ENCODE measurements at places on chromosomes 1 and 21. TPM values are rescaled to one million over a fixed set of nuclear protein-coding genes. Genes with fewer than 3 reads are reported as not detected.

Gene F3
- not detected for total RNA-seq

Gene TRIM17
- total RNA-seq = 1.8 TPM

Gene KRTAP19-3
- not detected for total RNA-seq

Gene ACTL8
- not detected for total RNA-seq

Gene LHX8
- not detected for total RNA-seq

Gene GNG12
- not detected for total RNA-seq

Gene CHIA
- total RNA-seq = not detected

Gene CASQ2
- not detected for total RNA-seq

Gene FYB2
- not detected for total RNA-seq

Gene SLC1A7
- total RNA-seq = not detected

Gene CYP4A22
- total RNA-seq = not detected

Gene CNTN2
- total RNA-seq = not detected

Gene HAO2
- total RNA-seq = not detected

Gene CD34
- not detected for total RNA-seq

Gene TLCD4
- total RNA-seq = not detected

Gene GNG4
- 3.7 TPM for total RNA-seq

Gene KRTAP11-1
- total RNA-seq = not detected

Gene CAMK1G
- total RNA-seq = not detected

Gene SAMSN1
- 140 TPM for total RNA-seq

Gene C1QC
- not detected for total RNA-seq

Gene EIF2D
- 49.3 TPM for total RNA-seq

Gene INSRR
- 0.63 TPM for total RNA-seq

Gene KCNQ4
- total RNA-seq = 0.88 TPM

Gene TMCC2
- total RNA-seq = 8.4 TPM

Gene GCSAML
- not detected for total RNA-seq

Gene BRDT
- total RNA-seq = not detected

Gene IFI44L
- 135 TPM for total RNA-seq

Gene CASQ1
- not detected for total RNA-seq

Gene ANKRD65
- not detected for total RNA-seq

Gene OBSCN
- 15.4 TPM for total RNA-seq
